Fibroblast of skin of back (primary cell): ENCODE measurements at places on chromosomes 4 and X.

DNA sequence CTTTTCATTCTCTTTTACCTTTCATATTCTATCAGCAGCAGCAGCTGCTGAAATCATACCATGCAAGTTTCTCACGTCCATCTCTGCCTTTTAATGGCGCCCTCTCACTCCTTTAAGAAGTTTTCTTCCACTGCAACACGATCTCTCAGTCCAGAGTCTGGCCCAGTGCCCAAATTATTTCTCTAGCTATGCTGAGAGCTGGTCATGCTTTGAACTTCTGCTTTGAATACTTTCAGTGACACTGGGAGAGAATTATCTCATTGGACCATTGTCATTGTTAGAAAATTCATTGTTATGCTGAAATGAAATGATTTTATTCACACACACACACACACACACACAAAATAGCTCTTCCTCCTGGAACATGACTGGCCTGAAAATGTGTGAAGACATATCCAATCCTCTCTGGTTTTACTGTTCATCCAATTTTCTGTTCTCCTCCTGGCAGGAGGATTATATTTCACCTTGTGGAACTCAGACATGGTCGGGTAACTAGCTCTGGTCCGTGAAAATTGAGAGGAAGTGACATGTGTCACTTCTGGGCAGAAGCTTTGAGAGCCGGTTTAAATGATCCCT, 1.3 kb upstream of the PDHA1 start:
- peak; percentile 19 for DNase-seq

DNA sequence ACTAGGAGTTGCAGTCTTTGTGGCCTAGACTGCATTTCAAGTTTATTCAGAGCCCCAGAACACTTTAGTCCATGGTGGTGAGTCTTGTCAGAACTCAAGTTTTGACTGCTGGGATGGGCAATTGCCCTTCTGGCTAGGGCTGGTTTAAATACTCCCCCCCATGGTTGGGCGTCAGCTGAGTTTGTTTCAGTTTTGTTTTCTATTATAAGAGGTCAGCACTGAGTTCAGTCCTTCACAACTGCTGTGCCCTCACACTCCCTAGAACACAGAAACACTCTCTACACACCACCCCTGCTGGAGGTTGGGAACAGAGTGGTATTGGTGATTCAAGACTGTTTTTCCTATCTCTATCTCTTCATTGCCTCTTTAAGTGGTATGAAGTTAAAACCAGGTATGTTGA, 217.0 kb downstream of the GUCY2F start:
- DNase-seq = no peak

- peak; percentile 12 for DNase-seq
Measured at GRCh38 chrX:134396174-134396573, 63.8 kb upstream of the HPRT1 start.

DNA sequence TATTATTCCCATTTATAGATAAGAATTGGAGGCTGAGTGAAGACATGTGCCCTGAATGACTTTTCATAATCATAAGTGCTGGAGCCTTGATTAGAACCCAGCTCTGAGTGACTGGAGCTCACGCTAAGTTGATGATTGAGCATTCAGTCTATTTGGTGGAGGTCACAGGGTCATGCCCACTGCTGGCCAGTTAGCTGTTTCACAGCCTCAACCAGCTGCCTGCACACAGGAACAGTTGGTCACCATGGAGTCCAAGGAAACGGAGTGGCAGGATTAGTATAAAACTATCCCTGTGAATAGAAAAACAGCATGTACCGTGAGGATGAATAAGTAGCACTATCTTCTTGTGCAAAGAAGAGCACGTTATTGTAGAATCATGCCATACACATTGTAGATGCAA, 1.0 kb upstream of the C4orf54 start:
- no peak for DNase-seq

DNA sequence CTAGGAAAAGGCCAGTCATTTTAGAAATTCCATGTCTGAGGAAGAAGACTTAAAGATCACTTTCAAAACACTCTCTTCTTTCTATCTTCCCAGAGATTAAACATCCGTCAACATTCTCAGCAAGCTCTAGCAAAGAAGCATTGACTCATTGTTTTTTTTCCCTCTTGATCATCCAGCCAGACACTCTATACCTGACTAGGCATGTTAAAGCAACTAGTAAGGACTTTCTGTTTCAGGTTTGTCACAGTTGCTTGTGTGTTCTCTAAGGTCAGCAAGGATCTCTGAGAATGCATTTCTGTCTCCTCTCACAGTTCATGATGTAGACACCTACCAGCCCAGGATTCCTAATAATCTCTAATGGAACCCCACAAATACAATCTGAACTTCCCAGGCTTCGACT, 112.2 kb downstream of the IL13RA2 start:
- no peak for DNase-seq

DNA sequence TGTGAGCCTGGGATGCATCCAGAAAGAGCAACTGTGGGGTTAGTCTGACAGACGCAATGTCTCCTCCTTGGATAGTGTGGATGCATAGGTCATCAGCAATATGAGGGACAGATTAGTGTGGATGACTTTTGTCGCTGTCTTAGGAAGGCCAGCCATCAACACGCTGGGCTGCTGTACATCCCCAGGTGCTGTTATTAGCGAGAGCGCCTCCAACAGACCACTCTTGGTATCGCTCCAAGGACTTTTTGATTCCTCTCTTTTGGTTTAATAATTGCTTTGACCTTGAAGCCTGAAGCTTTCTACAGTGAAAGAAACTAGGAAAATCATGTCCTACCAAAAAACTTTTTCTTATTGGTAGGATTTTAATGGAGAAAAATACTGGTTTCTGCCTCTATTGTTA, 76.7 kb downstream of the TMEM131L start:
- no peak for DNase-seq

DNA sequence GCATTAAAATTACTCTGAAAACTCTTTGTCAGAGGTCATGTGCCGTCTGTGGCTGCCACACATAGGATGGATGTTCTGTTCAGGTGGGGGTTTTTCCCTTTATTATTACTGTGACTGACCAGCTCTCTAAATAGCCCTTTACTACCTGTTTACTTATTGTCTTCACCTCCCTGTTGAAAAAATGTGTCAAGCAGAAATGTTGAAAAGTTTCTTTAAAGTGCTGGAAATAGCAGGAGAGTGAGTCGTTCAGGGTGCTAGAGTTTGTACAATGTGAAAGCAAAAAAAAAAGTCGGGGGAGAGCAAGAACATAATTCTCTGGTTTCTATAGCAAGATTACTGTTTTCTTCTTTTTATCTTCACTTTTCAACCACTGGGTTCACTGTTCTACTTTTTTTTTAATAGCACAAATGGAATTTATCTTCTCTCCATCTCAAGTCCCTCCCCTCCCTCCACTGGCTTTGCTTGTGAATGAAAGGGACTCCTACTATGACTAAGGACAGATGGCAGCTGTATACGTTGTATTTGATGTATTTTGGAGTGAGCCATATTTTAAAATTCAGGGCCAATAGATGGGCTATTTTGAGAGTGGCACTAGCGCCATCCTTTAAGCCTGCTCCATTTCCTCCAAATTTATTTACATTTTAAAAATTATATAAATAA, 33.3 kb downstream of the ARX start:
- DNase-seq = peak; percentile 25

GRCh38 chrX:20354505-20354904, 87.8 kb upstream of the RPS6KA3 start:
- DNase-seq = no peak

- no peak for DNase-seq
Measured at GRCh38 chr4:76205476-76205875, 8.1 kb downstream of the SCARB2 start.

DNA sequence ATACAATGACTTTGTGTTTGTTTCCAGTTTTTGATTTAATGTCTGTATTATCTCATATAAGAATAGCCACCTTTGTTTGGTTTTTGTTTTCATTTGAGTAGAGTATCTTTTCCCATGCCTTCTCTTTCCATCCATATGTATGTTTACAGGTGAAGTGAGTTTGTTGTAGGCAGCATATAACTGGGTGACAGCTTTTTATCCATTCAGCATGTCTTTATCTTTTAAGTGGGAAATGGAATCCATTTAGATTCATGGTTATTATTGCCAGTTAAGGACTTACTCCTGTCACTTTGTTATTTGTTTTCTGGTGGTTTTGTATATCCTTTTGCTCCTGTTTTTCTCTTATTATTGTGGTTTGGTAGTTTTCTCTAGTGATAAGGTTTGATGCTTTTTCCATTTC, 34.3 kb downstream of the SCLT1 start:
- no peak for DNase-seq

GRCh38 chr4:114108869-114109268, 129.4 kb upstream of the ARSJ start:
- DNase-seq = peak; percentile 48

DNA sequence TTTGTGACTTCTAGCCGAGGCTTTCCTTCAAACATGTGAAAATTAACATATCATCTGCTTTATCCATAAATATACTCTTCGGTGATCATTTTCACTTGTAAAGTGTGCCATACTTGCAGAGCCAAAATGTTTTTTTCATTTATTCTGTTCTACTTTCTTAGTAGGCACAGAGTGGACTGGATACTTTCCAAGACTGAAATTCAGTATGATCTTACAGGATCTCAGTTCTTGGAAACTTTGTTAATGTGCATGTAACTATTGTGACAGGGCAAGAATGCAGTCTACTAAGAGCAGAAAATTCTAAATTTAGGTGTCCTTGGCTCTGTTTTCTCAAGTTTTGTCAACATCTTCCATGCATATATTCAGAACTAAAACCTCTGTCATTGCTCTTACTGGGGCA, 284.9 kb downstream of the TEX13A start:
- DNase-seq = no peak

DNA sequence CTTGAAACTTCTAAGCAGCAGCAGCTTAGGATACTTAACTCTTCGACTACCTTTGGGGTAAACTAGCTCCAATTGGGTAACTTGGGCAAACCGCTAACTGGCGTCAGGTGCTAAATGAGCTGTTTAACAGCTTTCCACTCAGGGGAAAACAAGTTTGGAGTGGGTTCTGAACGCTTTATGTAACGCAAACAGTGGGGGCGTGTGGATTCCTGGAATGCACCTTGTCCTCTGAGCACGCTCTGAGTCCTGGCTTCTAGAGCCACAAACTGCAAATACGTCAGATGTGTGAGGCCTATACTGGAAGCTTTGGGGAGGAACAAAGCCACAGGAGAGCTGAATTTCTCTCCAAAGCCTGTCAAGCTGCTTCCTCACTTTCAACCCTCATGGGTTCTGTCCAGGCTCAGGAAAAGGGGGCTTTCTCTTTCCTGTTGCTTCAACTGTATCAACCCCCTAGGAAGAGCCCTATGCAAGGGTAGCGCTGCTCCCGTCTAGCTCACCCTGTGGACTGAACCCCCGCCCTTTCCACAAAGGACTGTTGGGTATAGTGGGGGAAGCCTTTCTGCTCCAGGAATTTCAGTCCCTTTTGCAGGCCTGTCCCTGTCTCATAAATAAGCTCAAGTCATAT, 4.5 kb upstream of the WDR1 start:
- no peak for DNase-seq

DNA sequence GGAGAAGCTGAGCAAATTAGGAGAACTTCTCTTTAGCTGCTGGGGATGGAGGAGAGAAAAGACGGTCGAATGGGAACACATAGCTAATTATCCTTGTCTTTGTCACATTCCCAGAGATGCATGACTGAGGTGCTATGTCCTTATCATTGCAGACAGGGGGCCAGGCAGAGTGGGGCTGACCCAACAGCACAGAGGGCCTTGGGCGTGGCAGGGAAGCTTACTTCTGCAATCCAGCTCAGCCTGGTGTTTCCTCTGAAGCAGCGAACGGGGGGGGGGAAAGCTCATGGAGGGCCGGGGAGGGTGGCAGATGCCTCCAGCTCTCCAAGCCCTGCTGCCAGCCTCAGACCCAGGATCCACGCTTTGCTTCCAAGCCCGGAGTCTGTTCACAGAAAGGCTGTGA, 50.8 kb upstream of the HOPX start:
- no peak for DNase-seq

- DNase-seq = no peak
Measured at GRCh38 chr4:81499840-81500239, 28.1 kb upstream of the RASGEF1B start.

- no peak for DNase-seq
Measured at GRCh38 chrX:151206871-151207270, 30.5 kb downstream of the GPR50 start.

DNA sequence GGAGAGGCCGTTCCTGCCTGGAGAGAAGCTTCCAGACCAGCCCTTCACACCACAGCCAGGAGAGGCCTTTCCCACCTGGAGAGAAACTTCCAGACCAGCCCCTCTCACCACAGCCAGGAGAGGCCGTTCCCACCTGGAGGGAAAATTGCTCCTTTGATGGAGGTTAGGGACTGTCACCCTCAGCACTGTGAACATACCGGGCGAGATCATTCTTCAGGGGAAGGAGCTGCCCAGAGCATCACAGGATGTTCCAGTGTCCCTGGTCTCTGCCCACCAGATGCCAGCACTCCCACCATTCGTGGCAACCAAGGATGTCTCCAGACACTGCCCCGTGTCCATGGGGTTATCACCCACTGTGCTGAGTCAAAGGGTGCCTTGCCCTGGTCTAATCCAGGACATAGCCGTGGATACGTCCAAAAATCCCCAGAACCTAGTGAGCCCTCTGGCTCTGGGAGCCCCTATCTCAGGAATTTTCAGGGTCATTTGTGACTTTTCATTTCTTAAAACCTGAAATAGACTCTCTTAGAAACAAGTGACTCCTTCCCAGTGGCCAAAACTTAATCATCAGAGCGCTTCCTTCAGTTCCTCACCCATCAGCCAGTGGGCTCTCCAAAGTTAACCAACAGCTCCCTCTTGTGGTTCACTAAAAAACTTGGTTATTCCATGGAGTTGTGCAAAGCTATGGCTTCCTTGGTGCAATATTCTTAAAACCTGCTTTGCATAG, 80.2 kb downstream of the CRMP1 start:
- DNase-seq = peak; percentile 76

DNA sequence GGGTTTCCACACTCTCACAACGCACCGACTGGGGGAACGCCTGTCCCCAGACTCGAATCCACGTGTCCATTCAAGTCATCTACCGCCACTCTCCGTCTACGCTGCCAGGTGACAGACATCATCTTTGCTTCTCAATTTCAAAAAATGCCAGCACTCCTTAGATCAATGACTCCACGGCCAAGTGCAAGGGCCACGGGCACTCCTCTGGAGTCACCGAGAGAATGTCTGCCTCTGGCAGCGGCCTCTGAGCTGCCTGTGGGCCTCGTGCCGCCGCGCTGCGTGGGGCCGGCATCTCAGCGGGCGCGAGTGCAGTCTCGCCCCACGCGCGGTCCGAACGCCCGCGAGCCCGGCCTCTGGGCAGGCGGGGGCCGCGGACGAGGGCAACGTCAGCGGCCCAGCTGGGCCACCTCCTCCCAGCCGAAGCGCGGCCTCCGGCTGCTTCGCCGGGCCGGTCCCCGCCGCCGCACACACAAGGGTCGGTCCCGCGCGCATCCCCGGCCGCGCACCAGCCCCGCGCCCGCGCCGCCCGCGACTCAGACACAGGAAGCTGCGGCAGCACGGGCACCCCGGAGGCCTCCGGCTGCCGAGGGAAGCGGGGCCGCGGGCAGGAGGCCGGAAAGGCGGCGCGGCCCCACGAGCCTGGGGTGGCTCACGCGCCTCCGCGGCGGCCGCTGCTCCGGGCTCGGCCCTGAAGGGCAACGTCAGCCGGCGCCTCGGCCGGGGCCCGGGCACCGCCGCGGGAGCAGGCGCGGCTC, 450 bp downstream of the ACSL1 start:
- peak; percentile 44 for DNase-seq

GRCh38 chrX:9873952-9874351, 87.7 kb downstream of the SHROOM2 start:
- peak; percentile 29 for DNase-seq
